ENCODE measurements at places on chromosomes 2 and 18.

DNA sequence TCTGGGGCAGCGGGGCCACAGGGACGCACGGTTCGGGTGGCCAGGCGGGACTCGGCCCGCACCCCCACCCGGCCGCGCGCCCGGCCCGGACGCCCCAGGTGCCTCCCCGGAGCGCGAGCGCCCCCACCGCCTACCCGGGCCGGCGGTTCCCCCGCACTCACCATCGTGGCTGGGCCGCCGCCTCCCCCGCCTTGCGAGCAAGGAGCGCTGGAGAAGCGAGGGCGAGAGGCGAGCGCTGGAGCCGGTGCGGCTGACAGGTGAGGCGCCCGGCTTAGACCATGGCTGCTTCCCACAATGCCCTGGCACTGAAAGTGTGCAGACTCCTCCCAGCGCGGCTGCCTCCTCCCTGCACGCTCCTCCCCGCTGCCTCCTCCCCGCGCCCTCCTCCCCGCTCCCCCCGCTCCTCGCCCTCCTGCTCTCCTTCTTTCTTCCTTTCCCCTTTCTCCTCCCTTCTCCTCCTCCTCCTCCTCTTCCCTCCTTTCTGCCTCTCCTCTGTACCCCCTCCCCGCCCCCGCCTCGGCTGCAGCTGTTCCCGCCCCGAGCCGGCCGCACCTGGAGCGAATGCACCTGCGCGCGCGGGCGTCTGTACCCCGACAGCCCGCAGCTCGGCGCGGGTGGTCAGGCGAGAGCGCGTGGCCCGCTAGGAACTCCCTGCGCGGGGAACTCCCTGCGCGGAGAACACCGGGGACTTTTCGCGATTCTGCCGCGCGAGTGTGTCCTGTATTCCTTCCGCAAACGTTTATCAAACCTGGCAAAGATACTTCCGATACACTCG, at the start of gene AP1S3:
TSS of gene AP1S3 (minus strand) at position 296 of the 775 bp plus-strand sequence. CDS start at position 164, 132 bp downstream.
- DNase-seq = peak; percentile 90

DNA sequence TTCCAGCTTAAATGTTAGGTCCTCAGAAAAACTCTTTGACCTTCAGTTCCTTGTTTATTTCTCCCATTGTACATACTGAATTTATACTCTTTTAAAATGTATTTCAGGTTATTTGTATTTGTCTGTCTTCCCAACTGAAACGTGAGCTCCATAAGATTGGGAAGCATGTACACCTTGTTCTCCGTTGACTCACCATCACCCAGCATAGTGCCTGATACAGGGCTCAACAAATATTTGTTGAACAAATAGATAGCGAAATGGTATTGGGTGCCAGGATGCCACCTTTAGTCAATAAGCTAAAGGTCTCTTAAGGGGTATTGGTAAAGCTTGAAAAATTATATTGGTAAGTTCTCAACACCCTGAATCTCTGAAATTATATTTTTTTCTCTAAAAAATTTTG, 1841.3 kb upstream of the CELF4 start:
- no peak for DNase-seq

DNA sequence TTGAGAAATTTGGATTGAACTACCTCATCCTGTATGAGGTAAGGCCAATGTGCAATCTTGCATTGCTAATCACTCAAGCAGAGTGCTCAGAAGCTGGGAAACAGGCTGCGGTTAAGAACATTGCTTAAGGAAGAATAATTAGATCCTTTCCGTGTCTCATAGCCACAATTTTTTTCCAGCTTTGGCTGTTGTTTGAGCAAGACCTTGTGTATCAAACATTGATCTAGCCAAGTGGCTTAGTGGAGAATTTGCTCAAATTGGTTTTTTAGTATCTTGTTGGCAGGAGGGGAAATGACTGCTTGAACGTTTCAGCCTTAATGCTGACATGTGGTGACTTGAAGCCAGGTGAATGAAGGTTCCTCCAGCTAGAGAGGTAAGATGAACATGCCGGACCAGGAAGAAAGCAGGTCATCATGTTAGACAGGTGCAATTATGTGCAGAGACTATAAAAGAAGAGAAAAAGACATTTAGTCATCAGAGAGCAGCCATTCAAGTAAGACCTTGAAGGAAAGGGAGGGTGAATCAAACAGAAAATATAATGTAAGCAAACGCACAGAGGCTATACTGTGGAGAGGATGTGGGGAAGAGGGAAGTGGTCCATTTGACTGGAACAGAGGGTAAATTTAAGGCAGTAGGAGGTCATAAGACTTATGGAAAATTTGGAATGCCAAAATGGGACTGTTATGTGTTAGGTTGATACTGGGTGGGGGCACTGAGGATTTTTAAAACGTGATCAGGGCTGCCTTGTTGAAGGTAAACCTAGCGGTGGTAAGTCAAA, 98.9 kb upstream of the CYP1B1 start:
- DNase-seq = no peak

GRCh38 chr2:104158191-104158590, 695.7 kb upstream of the POU3F3 start:
- no peak for DNase-seq

GRCh38 chr2:158060160-158060834, 41.4 kb upstream of the UPP2 start:
- DNase-seq = no peak

DNA sequence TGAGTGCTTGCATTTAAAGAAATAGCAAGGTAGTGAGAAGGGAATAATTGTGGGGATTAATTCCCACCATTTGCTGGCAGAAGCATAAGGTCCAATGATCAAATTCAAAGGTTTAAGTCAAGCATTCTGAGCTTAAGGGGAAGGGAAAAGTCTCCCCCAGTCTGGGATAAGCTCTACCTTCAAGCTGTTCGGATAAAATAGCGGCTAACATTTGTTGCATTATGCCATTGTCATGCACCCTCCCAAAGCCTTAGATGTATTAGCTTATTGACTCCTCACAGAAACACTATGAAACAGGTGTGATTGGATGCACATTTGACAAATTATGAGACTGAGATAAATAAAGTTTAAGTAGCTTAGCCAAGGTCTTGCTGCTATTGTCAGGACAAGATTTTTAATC, 52.2 kb upstream of the TGIF1 start:
- DNase-seq = no peak

All from posterior cingulate gyrus (tissue), 11 donors.